NCI-H2081 treated with DMSO at 0.1 percent for 48 hours (cell line): ENCODE measurements at places on chromosomes 3 and 15.
A peak's percentile ranks its signal among the peaks of the same experiment; 100 is the strongest.

DNA sequence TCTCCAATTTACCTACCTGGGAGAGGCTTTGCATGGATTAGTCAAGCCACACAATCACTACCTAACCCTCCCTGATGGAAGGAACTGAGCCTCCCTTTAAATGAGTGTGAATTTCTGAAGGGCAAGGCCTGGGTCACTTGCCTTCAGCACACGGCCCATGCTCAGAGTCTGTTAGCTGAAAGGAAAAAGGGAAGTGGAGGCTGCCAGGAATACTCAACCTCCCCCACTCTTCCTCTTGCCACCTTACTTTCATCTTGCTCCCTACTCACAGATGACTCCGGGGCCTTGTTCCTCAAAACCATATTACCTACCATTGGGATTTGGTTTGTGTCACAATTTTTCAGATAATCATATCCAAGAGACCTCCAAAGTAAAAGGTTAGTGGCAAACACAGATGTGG lies 220.0 kb downstream of the ABHD5 start:
- no peak for DNase-seq

GRCh38 chr3:190209533-190209932 lies 88.8 kb upstream of the P3H2 start:
- DNase-seq: no peak

DNA sequence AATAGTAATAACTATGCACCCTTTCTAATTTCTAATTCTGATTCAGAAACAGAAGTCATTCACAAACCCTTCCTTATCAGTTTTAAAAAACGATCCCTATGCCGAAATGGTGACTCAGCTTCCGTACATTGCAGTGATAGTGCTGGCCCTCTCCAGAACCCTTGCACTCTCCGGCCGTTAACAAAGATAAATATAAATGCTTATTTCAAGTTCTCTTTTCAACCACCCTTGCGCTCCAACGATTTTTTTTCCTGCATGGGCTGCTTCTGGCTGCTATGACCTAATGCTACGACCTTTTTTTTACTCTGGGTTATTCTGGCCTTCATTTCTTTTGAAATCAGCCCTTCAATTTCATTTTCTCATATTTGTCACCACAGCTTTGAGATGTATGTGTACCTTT lies 646.2 kb downstream of the NTRK3 start:
- no peak for DNase-seq

DNA sequence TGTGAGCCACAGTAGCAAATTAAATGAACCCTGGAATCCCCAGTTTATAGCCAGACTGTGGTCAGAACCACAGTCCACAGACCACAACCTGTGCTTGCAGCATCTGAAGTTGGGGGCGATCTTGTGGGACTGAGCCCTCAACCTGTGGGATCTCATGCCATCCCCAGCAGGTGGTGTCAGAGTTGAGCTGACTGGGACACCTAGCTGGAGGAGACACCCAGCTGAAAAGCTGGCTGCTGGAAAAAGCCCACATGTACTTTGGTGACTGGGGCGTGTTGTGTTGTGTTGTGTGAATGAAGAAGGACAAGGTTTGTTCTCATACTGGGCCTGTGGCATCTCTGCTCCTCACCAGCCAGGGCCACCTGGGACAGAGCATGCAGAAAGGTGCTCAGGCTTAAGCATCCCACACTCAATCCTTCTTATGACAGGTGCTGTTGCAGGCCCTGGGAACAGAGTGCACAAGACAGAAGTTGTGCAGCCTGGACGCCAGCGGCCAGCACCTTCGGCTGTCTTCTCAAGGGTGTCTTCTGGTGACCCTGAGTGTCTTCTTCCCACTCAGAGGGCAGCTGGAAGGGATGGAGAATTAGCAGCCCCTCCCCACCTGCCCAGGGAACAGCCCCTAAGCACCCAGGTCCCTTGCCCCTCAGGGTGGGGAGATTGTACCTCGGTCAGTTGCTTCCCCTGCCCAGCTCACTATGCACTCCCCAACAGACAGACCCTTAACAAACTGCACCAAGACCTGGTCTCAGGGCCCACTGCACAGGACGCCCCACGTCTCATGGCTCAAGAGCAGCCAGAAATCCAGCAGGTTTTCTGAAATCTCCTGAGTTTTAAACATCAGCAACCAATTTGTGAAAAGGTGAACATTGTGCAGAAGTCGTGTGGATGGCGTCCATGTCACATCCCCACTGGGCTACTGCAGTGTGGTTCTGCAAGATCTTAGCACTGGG lies 2.2 kb upstream of the UROC1 start:
- DNase-seq: no peak

DNA sequence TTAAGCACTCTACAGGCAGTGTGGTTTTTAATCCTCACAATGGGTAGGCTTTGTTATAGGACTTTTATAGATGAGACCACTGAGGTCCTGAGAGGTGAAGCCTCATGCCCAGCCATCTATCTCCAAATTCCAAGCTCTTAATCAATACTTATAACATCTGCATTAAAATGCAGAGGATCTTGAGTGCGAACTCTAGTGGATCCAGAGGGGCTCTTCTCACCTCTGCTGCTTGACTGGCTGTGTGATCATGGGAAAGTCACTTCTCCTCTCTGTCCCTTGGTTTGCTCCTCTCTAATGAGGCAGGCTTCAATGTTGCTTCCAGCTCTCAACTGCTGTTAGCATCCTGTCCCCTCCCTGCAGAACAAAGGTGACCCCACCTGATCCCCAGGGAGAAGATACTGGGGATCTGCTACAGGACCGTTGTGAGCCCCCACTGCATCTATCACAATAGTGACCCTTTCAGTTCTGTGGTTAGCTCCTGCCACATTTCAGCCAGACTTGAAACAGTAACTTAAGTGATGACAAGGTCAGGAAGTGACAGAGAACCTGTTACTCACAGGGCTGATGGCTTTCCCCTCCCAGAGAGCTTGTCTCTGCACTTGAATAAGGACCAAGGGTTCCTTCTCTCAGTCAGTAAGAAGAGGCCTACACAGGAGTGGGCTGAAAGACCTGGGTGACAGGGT lies 1.3 kb downstream of the SLC27A2 start:
- DNase-seq: no peak

DNA sequence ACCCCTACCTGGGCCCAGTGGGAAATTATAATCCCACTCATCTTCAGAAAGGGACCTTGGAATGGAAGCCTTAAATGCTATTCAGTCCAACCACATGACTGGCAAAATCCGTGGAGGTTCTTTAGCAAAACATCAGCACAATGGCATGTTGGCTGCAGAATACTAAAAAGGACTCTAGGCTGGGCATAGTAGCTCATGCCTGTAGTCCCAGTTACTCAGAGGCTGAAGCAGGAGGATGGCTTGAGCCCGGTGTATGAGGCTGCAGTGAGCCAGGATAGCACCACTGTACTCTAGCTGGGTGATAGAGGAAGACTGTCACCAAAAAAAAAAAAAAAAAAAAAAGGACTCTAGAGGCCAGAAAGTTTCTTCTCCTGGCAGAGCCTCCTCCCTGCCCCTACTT lies 60.6 kb upstream of the RYK start:
- DNase-seq: no peak

- no peak for DNase-seq
Measured at GRCh38 chr15:72339777-72340177, 19.8 kb upstream of the CELF6 start.

DNA sequence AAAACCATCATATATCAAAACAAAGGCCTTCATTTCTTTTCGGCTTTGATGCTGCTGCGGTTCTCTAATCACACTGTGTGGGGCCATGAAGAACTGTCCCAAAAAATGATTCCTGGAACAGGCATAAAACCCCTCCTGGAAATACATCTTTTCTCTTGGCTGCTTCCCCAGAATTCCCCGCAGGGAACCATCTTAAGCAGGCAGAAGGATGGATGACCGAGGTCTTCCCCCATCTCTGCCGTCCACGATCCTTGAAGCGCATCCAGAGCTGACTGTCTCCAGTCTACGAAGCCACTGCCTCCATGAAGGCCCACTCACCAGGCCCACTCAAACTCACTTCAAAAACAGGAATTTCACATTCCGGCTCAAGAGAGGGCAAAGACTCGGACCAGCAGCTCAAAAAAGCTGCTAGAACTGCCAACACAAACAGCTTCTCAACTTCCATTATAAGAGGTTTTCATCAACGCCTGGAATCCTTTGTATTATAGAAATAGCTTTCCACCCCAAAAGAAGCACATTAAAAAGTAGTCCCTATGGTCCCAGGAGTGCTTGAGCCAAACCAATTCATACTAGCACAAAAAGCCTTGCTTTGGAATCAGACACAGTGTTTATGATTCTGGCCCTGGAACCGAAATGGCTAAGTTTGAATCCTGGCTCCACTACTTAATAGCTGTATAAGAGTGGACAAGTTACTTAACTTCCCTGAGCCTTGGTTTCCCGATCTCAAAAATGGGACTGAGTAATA lies 487.5 kb upstream of the WNT5A start:
- no peak for DNase-seq

- no peak for DNase-seq
Measured at GRCh38 chr3:189361103-189361835, 189.5 kb downstream of the TPRG1 start.

- DNase-seq: no peak
Measured at GRCh38 chr15:88695101-88695500, 56.3 kb downstream of the ISG20 start.

DNA sequence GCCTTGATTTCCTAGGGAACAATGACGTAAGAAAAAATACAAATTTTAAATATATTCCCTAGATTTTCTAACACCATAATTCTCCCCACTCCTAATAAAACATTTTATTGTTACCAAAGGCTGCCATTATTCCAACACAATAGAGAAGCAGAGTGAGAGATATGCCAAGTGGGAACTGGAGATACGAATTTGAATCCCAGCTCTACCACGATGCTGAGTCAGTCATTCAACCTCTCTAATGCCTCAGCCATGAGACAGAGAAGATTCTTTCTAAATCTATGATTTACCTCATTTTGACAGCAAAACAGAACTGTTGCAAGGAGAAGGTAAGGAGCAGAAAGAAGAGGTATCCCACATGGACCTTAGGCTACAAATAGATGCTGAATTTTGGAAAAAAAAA lies 112.5 kb downstream of the IGF2BP2 start:
- no peak for DNase-seq

GRCh38 chr3:102026656-102027055 lies 177.3 kb downstream of the NFKBIZ start:
- DNase-seq: no peak

DNA sequence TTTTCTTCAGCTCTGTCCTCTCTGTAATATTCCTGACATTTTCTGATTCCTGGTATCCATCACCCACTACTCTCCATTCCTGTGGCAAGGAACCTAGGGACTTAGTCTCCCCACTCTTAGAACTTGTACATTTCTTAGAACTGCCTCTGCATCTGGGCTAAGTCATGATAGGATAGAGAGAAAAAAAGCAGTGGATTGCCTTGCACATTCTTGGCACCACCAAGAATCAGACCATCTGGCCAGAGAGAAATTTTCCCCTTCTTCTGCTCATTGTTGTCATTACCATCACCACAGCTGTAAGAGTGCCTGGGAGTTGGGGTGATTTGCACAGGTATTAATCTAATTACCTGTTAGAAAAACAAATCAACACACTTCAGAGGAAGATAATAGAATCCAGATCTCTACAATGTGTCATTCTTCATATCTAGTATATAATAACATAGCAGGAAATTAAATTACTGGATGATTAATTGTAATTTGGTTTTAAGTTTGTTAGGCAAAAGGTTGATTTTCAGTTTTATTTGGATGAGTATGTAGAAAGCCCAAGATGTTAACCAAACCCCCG lies 264.8 kb upstream of the ZPLD1 start:
- DNase-seq: no peak

GRCh38 chr3:52435246-52436101 lies 9.4 kb downstream of the SEMA3G start:
- DNase-seq: no peak

DNA sequence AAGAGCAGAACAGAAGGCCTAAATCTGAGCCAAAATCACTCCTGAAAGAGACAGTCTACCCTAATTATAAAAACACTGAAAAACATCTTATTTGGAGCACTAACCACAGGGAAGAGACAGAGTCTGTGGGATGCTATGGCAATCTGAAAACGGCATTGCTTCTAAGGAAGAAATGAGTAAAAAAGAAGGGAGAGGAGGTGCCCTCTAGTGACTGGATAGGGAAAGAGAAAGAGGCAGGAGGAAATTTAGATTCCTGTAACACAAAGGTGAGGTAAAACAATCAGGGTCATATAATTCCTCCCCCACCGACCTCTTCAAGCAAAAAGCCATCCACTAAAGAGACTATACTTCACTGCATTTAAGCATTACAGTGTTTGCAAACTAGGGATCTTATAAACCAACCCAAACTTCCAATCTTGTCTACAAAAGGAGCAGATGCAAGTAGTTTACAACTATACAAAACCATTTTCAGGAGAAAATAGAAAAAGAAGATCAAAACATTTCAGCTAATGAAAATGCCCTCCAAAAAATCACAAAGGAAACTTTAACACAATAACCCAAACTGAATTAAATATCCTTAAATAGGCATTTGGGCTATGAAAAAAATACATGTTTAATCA lies 32.6 kb downstream of the HACD2 start:
- no peak for DNase-seq

DNA sequence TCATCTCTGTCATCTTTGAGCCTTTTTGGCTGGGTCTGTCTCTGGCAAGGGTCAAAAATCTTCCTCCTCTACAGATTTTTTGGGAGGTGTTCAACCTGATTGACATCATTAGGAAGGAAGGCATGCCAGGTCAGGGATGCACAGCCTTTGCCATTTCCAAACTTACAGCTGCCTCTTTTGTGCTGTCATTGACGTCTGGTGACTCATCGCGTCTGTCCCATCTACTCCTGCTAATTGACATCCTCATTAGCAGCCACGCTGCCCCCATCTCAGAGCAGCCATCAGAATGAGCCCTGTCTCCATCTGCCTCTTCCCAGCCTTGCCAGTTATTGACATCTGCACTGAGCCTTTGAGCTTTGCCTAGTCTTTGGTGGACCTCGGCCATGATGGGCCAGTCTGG lies 53.0 kb downstream of the PDIA5 start:
- no peak for DNase-seq

GRCh38 chr3:16456784-16457415 lies 56.6 kb downstream of the RFTN1 start:
- no peak for DNase-seq

DNA sequence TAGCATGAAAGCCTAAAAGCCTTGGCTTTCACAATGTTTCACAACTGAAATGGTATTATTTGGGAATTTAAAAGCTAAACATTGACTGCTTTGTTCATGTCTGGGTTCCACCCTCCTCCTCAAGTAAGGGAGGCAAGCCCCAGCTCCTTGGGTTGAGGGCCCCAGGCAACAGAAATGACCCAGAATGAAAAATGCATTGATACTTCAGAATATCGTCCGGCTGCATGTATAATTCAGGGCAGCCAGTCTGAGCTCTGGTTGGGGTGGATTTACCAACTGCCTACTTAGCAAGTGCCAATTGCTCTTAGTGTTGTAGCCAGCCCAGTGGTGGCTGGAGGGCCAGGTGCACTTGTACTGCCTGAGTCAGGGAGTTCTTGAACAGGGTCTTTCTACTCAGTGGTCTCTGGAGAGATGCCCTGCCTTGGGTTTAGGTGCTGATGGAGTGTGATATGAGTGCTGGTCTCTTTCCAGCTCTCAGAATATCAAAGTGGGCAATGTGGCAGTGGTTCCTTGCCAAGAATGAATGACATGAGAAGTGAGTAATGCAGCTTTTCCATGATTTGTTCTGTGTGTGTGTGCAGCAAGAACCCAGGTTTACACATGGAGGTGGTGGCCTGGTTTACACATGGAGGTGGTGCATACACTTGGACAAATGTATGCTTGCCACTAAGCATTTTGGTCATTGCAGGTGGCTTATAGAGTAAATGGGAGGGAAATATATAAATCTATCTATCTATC lies 40.9 kb upstream of the ADAMTSL3 start:
- no peak for DNase-seq

- peak; percentile 34 for DNase-seq
Measured at GRCh38 chr3:153026026-153026425, 136.0 kb upstream of the RAP2B start.
